ENCODE measurements at places on chromosomes 6 and 20.

DNA sequence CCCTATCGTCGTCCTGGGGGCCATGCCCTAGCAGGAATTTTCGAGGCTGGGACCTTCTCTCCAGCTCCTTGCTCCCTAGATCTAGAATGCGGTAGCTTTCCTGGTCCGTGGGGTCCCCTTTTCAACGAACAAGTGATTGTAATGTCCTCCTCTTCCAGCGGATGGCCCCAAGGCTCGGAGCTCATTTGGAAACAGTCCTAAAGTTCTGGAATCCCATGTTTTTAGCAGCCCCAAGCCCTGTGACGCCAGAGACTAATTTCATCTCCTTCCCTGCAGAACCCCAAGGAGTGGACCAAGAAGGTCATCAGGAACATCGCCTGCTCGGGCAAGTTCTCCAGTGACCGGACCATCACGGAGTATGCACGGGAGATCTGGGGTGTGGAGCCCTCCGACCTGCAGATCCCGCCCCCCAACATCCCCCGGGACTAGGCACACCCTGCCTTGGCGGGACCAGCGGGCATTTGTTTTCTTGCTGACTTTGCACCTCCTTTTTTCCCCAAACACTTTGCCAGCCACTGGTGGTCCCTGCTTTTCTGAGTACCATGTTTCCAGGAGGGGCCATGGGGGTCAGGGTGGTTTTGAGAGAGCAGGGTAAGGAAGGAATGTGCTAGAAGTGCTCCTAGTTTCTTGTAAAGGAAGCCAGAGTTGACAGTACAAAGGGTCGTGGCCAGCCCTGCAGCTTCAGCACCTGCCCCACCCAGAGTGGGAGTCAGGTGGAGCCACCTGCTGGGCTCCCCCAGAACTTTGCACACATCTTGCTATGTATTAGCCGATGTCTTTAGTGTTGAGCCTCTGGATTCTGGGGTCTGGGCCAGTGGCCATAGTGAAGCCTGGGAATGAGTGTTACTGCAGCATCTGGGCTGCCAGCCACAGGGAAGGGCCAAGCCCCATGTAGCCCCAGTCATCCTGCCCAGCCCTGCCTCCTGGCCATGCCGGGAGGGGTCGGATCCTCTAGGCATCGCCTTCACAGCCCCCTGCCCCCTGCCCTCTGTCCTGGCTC is 48.5 kb downstream of the PYGB start:
- DNase-seq, result no peak

- no peak for DNase-seq
These were observed 20.1 kb upstream of the SERINC3 start for GRCh38 chr20:44541992-44542391.

DNA sequence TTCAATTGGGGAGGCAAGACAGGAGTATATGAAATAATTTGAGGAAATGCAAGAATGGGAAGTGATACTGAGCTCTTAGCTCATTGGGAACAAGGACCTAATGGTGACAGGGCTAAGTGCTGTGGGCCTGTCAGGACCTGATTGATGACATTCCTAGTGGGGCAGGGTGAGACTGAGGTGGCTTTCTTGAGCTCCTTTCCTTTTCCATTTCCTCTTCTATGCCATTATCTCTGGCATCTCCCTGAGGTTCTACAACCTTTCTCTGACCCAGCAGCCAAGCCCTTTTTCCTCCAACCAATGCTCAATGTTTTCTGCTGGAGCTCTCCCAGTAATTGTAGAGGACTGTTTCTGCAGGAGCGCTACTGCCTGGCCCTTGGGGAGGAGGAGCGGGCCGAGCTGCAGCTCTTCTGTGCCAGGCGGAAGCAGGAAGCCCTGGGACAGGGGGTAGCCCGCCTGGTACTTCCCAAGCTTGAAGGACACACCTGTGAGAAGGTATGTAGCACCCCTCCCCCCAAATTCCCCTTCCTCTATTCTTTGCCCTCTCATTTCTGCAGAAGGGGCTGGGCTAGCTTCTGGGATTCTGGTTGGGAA is 2.8 kb upstream of the TOMM6 start:
- DNase-seq, result no peak

GRCh38 chr6:129402244-129402643 is 307.7 kb downstream of the ARHGAP18 start:
- DNase-seq, result no peak

- DNase-seq, result no peak
These were observed 17.3 kb downstream of the DSTN start for GRCh38 chr20:17587148-17587547.

GRCh38 chr6:48844696-48845095 is 618.4 kb downstream of the MMUT start:
- DNase-seq, result no peak

Data from iPS DF 19.7 (cell line).